ENCODE measurements at places on chromosomes 5 and 9.

GRCh38 chr9:72401396-72401795 lies 36.4 kb upstream of the ZFAND5 start:
- DNase-seq: no peak

DNA sequence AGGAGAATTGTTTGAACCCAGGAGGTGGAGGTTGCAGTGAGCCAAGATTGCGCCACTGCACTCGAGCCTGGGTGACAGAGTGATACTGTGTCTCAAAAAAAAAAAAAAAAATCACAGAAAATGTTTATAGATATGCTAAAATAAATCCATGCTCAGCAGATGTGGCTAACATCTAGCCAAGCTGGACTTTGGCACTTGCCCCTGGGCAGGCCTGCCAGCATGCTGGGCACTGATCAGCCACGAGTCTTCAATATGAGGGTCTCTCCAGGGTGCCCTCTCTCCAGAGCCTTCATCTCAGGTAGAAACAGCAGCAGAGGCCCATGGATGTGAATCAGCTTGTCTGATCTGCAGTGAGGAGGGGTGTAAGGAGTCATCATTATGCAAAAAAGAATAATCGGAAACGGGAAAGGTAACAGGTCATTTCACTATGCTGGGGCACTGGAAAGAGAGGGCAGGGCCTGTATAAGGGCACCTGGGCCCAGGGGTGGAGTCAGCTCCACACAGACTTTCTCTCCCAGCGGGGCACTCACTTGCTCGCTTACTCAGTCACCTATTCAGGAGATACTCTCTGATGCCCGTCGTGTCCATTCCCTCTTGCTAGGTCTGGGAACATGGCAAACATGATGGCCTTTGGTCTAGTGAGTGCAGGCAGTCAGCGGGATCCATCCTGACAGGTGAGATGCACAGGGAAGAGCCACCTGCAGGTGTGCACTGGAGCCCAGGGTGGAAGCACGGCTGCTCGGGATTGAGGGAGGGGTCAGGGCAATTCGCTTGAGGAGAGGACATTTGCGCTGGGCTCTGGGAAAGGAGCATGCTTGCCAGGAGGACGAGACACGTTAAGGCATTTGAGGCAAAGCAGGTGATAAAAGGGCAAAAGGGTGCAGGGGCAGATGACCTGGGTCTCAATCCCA lies 17.1 kb downstream of the RNF44 start:
- no peak for DNase-seq

- no peak for DNase-seq
These were observed 318.4 kb downstream of the MAN2A1 start for GRCh38 chr5:110008131-110008530.

- no peak for DNase-seq
These were observed 3.5 kb upstream of the OR5C1 start for GRCh38 chr9:122785269-122785668.

DNA sequence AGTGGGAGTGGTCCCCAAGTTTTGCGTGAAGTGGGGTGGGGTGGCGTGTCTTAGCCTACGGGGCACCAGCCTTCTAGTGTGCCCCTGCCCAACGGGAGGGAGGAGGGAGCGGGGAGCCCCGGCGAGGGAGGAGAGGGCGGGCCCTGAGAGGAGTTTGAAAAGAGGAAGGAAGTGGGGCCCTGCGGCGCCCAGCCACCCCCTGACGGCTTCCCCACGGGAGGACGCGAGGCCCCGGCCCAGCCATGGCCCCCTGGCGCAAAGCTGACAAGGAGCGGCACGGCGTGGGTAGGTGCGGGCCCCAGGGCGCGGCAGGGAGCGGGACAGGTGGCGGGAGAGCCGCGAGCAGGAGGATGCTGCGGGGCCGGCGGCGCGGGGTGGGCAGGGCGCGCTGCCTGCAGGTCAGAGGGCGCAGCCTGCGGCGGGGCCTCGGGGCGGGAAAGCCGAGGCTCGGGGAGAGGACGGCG lies at the start of gene DOCK2:
TSS of gene DOCK2 (plus strand) at position 191 of the 464 bp plus-strand sequence. CDS start at position 243, 52 bp downstream.
- peak; percentile 47 for DNase-seq

- no peak for DNase-seq
These were observed 149.5 kb downstream of the BAAT start for GRCh38 chr9:101235105-101235866.

GRCh38 chr9:123353984-123354591 lies 1.9 kb upstream of the CRB2 start:
- DNase-seq: peak; percentile 12

Data from stimulated activated CD8-positive, alpha-beta memory T cell treated with anti-CD3 and anti-CD28 coated beads, Interleukin-4, amount 100 ng/mL, for 4 hours (primary cell).